ENCODE measurements at places on chromosomes 4 and X.

- DNase-seq = no peak
These were observed 116.1 kb downstream of the SHROOM3 start for GRCh38 chr4:76550966-76551780.

- DNase-seq = peak; percentile 11
These were observed 83.0 kb upstream of the IL13RA1 start for GRCh38 chrX:118644378-118644777.

DNA sequence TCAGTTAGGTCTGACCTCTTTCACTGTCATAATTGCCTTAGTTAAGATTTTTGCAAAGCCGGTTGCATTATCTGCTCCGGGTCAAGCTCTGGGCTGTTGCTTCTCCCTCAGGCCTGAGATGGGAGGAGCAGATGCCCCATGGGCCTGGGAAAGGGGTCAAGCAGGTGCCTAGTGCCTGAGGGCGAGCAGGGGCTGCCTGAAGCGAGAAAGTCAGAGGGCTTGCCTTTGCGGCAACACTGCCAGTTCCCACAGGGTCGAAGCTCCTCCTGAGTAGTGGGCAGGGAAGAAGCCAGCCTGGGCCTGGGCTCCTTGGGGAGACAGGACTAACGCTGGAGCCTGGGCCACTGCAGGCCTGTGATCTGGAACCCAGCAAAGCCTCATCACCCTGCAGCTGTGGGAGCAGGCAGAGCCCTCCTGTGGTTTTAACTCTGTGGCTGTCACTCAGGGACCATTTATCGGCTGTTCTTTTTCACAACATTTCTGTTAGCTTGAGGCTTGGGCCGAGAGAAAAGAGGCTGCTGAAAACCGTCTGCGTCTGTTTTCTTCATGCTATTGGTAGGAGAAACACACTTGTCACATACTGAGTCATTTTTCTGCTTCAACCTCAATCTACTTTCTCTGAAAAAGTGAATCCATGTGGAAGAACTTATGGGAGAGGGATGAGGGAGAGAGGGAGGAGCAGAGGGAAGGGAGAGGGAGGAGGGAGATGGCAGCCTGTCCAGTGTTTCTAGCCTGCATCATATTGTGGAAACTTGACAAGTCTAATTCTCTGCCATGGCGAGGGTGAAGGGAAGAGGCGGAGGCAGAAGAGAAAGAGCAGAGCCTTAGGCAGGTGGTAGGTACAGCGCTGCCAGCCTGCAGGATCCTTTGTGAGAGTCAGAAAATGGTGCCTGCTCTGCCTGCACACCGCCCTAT is 68.4 kb downstream of the RHOH start:
- no peak for DNase-seq

GRCh38 chr4:87580057-87580456 is 28.3 kb upstream of the DSPP start:
- DNase-seq = no peak

GRCh38 chrX:143437439-143437838 is 79.8 kb downstream of the SPANXN3 start:
- no peak for DNase-seq

DNA sequence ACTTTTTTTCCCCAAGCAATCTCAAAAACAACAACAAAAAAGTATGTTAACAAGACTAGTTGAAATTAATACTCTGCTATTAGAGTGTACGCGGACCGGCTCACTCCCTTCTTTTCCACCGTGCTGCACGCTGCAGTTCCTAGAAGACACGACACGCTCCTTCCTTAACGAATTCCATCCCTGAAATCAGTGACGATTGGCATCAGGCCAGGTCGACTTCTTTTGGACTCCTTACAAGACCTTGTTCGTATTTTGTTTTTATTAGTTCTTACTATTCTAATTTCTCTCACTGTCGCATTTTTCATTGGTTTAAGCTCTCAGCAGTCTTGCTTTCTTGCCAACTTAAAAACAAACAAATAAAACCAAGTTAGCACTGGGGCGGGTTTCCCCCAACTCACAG is 175.8 kb upstream of the PITX2 start:
- DNase-seq = no peak

DNA sequence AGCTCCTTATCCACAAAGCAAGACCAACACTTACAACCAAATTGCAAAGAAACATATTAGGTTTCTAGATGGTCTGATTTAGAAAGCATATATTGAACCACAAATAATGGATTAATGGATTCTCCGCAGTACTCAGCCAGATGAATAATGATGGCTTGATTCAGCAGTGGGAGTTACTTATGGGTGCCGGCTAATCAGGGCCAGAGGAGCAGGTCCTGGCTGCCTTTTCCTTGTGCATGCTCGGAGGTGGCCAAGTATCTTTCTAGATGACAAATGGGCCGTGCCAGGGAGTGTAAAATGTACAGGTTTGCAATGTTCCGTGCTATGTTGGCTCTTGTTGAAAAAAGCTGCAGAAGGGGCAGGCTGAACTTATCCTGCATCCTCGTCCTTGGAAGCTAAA is 70.2 kb downstream of the VCX3A start:
- DNase-seq = no peak

- no peak for DNase-seq
These were observed 155.9 kb upstream of the PJA1 start for GRCh38 chrX:69321006-69321655.

GRCh38 chr4:139825523-139826014 is 159.9 kb downstream of the MGST2 start:
- DNase-seq = no peak

DNA sequence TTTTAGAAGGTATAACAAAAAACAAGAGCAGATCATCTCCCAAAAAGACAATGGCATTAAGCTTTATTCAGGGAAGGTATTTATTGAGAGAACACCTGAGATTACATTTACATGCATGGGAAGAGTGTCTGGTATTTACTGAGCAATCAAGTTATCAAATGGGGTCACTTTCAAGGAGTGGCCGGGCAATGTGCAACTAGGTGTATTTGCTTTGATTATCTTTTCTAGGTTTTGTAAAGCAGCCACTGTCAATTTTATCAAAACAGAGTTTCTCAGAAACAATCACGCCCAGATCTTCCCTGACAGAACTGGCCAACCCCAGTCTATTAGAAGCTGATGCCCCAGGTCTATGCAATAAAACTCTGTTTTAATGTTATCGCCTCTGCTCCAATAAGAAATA is 169.5 kb downstream of the GLRA2 start:
- DNase-seq = no peak

DNA sequence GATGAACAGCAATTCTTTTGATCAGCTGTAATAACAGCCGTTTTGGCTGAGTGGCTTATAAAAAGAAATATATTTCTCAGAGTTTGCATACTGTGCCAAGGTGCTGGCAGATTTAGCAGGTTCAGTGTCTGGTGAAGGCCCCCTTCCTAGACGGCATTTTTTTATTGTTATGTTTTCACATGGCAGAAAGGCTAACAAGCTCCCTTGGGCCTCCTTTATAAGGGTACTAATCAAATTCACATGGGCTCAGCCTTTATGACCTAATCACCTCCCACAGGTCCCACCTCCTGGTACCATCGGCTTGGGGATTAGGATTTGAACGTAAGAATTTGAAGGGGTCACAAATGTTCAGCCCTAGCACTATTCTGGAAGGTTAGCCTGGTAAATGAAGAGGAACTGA is 431.9 kb downstream of the SPOCK3 start:
- peak; percentile 88 for DNase-seq

- no peak for DNase-seq
These were observed 99.8 kb upstream of the RAI2 start for GRCh38 chrX:17960891-17961290.

DNA sequence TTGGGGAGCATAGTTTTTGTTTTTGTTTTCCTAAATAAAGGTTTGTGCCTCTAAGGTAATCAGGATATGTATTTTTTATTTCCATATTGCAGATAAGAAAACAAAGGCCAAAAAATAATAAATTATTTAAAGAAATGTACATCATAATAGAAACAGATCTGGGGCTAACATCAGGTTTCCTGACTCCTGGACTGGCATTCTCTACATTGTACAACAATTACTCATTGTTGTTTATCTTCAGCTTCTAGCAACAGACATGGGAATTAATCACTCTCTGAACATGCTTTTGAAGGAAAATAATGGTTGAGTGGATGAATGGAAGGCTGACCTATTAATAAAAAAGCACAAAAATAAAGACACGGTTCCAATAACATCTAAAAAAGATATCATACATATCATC is 146.2 kb downstream of the KCNIP4 start:
- DNase-seq = peak; percentile 70

DNA sequence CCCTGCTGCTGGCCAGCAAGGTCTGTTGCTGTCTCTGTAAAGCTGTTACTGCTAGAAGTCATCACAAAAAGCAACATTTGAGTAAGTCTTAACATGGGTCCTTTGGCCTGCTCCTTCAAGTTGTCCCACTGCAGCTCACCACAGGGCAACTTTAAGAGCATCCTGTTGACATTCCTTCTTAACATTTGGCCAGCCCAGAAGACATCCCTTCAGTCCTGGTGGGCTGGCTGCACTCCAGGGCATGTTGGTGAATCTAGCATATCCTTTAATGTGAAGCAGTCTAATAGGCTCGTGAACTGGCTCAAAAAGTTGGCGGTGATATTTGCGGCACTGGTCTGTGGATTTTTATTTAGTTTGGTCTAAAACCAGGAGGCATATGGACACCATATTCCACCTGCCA is 92.2 kb upstream of the MAML3 start:
- no peak for DNase-seq

DNA sequence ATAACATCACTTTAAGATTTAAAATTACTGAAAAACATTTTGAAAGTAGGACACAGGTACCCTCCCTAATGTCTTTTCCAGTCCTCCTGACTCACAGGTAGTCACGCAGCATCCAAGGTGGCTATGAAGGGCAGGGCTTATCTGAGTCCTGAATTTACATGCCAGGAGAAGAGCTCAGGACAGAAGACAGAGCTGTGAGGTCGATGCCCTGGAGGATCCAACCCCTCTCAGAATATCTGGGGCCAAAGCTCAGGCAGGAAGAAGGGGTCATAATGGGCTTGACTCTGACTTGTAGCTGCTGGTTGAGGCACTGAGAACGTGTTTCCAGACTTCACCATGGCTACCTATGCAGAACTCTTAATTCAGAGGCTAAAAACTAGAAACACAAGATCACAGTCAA is 177.5 kb downstream of the AASDH start:
- DNase-seq = no peak

GRCh38 chr4:6960154-6960553 is 50.5 kb downstream of the TBC1D14 start:
- DNase-seq = no peak

GRCh38 chr4:140131675-140132229 is 22.2 kb downstream of the MAML3 start:
- DNase-seq = no peak

DNA sequence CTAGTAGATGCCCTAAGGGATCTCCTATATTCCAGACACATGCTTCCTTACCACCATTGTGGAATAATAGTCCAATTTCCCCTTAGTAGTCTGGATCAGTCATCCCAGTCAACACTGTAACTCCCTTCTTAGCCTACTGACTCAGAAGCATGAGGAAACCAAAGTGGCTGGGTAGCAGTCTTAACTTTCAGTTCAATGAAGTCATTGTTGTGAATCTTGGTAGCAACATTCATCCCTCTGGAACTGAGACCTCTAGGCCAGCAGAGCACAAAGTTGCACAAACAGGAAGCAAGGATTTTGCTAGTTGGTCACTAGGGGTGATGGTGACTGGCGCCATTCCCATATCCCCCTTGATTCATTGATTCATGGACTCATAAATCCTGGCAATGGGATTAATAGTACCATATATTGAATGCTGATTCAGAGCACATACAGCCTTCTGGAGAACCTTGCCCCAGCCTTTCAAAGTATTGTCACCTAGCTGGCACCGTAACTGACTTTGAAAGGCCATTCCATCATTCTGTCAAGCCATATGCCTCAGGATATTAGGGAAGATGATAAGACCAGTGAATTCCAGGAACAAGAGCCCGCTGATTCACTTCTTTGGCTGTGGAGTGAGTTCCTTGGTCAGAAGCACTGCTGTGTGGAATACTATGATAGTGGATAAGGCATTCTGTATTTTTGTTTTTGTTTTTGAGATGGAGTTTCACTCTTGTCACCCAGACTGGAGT is 19.7 kb upstream of the GPAT3 start:
- DNase-seq = peak; percentile 27

DNA sequence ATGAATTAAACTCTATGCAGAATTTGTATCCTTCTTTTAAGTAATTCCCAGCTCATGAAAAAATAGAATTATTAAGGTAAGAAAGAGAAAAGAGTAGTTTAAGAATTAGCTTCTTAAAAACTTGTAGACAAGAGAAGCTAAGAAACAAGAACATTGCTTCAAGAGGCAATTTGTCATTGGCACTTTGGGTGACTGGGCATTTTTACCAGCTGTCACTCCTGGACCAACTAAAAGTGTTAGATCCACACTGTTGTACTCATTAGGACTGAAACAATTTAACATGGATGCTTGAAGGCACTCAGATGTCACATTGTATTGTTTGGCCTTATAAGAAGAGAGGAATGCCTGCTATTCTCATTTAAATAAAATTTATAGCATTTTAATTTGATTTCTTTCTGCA is 7.4 kb downstream of the COL25A1 start:
- DNase-seq = no peak

GRCh38 chr4:25367877-25368276 is 9.2 kb upstream of the ANAPC4 start:
- DNase-seq = no peak

- DNase-seq = peak; percentile 56
These were observed 2.3 kb downstream of the SPATA4 start for GRCh38 chr4:176193126-176193525.

Data from retinal pigment epithelial cell (primary cell).